Smooth muscle cell of bladder (primary cell): ENCODE measurements at places on chromosomes 5 and 9. TPM values are rescaled to one million over a fixed set of nuclear protein-coding genes. Genes with fewer than 3 reads are reported as not detected.

Gene FSD1L
- 3.0 and 4.1 TPM in 2 replicates for total RNA-seq

Gene PCDHB2
- total RNA-seq: 1.6 and 1.8 TPM in 2 replicates

Gene TMEM215
- total RNA-seq: not detected in 2 replicates

Gene MAP3K1
- 6.1 and 7.4 TPM in 2 replicates for total RNA-seq

Gene ERMP1
- total RNA-seq: 15.2 and 19.1 TPM in 2 replicates

Gene CYSRT1
- total RNA-seq: 0.18 and 0.57 TPM in 2 replicates

Gene FBP2
- not detected in 2 replicates for total RNA-seq

Gene MYMK
- not detected in 2 replicates for total RNA-seq

Gene MYOZ3
- 0.14 and 0.37 TPM in 2 replicates for total RNA-seq

Gene OBP2B
- not detected in 2 replicates for total RNA-seq

Gene IL3
- total RNA-seq: not detected in 2 replicates

Gene SPINK7
- not detected in 2 replicates for total RNA-seq

Gene DMGDH
- total RNA-seq: 2.3 and 2.7 TPM in 2 replicates

Gene NR5A1
- total RNA-seq: not detected in 2 replicates
